ENCODE measurements at places on chromosomes 12 and 14.

GRCh38 chr14:33491112-33491511, 459.8 kb downstream of the EGLN3 start:
- no peak for DNase-seq

GRCh38 chr12:17841496-17841895, 248.5 kb downstream of the RERGL start:
- DNase-seq = no peak

DNA sequence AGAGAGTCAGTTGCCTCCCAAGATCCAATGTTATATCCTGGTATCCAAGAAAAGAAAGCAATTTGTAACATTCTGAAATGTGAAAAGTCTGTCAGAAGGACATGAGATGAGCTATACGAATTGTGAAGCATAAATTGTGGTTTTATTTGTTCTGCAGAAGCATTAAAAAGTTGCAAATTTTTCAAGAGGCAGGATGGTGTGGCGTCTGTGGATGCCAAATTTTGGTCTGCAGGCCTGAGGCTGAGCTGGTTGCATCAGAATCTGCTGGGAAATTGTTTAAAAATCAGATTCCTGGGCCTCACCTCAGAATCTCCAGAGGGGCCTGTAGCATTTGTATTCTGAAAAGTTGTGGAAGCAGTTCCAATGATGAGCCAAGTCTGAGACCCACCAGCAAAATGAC, 284.7 kb downstream of the NUAK1 start:
- no peak for DNase-seq

DNA sequence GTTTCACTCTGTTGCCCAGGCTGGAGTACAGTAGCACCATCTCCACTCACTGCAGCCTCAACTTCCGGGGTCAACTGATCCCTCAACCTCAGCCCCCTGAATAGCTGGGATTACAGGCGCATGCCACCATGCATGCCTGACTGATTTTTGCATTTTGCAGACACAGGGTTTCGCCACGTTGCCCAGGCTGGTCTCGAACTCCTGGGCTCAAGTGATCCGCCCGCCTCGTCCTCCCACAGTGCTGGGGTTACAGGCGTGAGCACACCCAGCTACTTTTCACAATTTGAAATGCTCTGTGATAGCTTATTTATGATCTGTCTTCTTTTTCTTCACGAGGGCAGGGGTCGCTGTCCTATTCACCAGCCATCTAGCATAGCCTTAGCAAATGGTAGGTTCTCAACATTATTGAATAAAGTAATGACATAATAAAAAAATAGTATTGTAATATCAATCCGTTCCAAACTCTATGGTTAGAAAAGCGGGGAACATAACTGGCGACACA, 477 bp upstream of the DDX47 start:
- DNase-seq = no peak

DNA sequence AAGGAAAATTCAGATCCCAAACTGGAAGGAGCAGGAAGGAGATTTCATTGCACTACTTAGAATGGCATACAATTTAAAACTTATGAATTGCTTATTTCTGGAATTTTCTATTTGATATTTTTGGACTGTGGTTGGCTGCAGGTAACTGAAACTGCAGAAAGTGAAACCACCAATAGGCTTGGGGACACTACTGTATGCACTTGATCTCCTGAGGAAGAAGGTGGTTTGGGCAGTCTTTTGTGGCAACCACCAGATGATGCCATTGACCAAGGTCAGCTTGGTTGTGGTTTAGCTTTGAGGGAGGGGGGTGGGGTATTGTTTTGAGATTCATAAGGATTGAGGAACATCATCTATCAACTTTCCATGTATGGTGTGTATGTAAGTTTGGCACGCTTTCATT, 209.5 kb upstream of the STXBP6 start:
- DNase-seq = no peak

- peak; percentile 50 for DNase-seq
These were observed 41.1 kb downstream of the PRB3 start for GRCh38 chr12:11228296-11228879.

DNA sequence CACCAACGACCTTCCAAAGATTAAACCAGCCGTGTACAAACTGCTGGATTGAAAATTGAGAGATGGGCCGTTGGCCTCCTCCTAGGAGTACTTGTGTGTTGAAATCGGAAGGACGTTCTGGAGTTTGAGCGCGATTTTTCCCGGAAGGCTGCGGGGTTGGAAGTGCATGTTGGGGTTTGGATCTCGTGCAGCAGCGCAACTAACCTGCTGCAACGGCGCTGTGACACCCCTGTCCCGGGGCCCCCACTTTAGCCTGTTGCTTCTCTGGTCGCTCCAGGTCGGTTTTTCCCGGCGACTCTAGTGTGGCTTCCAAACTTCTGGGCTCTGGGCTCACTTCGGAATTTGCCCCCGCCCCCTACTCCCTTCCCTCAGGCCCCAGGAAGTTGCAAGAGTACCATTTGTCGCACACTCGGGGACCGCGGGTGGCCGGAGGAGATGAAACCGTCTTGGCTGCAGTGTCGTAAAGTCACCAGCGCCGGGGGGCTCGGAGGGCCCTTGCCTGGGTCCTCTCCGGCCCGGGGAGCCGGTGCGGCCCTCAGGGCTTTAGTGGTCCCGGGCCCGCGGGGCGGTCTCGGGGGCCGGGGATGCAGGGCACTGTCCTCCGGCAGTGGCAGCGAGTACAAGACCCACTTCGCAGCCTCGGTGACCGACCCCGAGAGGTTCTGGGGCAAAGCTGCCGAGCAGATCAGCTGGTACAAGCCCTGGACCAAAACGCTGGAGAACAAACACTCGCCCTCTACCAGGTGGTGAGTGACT, at the start of gene ACSS3:
ACSS3 (plus strand) TSS at position 394 of the 756 bp plus-strand sequence; CDS start at position 436, 42 bp downstream.
- peak; percentile 34 for DNase-seq

GRCh38 chr14:73492043-73492552, 1.4 kb downstream of the RIOX1 start:
- DNase-seq = no peak

- no peak for DNase-seq
These were observed 7.1 kb upstream of the CRADD start for GRCh38 chr12:93670104-93670503.

DNA sequence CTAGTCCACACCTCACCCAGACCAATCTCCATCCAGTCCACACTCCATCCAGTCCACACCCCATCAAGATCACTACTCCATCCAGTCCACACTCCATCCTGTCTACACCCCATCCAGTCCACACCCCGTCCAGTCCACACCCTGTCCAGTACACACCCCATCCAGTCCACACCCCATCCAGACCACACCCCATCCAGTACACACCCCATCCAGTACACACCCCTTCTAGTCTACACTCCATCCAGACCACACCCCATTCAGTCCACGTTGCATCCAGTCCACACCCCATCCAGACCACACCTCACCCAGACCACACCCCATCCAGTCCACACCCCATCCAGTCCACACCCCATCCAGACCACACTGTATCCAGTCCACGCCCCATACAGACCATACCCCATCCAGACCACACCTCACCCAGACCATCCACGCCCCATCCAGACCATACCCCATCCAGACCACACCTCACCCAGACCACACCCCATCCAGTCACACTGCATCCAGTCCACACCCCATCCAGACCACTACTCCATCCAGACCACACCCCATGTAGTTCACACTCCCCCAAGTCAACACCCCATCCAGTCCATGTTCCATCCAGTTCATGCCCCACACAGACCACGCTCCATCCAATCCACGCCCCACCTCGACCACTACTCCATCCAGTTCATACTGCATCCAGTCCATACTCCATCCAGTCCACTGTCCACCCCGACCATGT, 116.6 kb upstream of the RTL1 start:
- DNase-seq = no peak

GRCh38 chr12:71107936-71108335, 49.9 kb downstream of the TSPAN8 start:
- no peak for DNase-seq

- no peak for DNase-seq
These were observed 18.3 kb downstream of the MLH3 start for GRCh38 chr14:75032939-75033338.

- no peak for DNase-seq
These were observed 32.6 kb downstream of the CCDC85C start for GRCh38 chr14:99571303-99571986.

GRCh38 chr12:60043236-60043635, 447.4 kb downstream of the SLC16A7 start:
- no peak for DNase-seq

- DNase-seq = peak; percentile 54
These were observed 1.9 kb downstream of the SLC6A15 start for GRCh38 chr12:84910549-84911241.
